Cerebellar nuclear complex (tissue), 1 donor: ENCODE measurements at places on chromosomes 5 and 9.

DNA sequence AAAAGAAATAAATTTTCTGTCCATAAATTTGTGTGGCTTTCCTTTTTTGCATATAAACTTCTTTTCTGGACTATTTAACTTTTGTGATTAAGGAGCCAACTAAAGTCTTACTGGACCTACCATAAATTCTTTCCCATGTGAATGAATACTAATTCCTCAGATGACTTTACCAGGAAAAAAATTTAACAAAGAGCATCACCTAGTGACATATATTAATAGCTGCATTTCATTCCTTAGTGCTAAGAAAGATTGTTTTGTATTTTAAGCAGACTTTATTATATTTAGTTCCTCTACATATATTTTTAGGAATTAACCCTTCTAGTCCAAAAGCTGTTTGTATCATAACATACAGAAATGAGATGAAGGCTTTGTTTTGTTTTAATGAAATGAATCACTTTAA is 64.4 kb downstream of the C9orf85 start:
- no peak for DNase-seq

DNA sequence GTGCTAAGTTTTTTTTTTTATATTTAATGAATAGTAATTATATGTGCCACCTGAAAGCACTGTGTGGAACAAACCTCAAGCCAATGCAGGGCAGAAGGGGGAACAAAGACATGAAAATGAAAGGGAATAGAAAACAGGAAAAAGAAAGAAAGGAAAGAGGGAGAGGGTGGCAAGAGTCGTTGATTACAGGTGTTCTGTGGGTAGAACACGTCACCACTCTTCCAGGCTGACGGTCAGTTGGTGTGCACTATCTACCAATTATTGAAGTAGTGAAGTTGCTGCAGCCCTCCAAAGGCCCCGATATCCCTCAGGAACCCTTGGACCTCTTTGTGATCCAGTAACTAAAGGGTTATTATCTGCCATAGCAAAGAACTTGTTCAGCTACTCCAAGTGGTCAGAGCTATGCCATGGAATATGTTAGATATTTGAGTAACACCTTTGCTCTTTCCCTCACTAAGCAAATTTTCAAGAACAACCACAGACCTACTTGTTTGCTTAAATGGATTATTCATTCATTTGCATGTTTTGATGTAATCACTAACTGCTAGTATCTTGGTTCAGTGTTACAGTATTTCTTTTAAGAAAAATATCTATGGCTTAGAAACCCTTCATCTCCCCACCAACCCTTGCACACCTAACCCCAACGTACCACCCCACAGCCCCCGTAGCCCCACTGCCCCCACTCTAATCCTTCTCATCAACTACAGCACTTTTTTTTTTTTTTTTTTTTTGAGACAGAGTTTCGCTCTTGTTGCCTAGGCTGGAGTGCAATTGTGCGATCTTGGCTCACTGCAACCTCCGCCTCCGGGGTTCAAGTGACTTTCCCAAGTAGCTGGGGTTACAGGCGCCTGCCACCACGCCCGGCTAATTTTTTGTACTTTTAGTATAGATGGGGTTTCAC is 31.3 kb downstream of the FYB1 start:
- no peak for DNase-seq

GRCh38 chr5:54463713-54464112 is 8.2 kb downstream of the HSPB3 start:
- no peak for DNase-seq

DNA sequence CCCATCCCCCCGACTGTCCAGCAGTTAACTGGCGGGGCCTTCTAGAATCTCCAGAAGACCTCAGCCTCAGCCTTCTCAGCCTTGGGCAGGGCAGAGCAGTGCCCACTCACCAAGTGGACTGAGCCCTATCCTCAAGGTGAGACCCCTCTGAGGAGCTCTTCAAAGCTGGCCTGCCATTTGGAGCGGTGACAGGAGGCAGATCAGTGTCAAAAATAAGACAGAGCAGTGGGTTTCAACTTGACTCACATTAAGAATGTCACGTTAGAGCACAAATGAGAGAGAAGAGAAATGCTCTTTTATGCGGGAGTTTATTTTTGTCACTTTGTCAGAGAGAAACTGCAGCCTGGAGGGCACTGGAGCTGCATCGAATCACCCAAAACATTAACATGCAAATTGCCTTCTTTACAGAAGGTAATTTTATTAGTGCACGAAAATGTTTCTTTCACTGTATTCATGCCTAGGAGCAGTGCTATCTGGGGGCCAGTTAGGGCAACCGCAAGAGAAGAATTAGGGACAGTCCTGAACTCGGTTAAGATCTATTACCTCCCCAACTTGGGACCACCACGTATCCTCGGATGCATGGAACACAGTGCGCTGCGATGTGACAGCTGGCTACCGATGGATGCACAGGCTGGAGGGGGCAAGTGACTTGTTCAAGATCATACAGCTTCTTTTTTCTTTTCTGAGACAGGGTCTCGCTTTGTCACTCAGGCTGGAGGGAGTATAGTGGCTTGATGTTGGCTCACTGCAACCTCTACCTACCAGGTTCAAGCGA is 188.5 kb downstream of the DAB2IP start:
- no peak for DNase-seq

- DNase-seq, result no peak
These were observed 266.9 kb downstream of the COX7C start for GRCh38 chr5:86884608-86885007.

- no peak for DNase-seq
These were observed 72.9 kb downstream of the COL27A1 start for GRCh38 chr9:114228016-114228808.

GRCh38 chr9:83434254-83434653 is 103.9 kb downstream of the FRMD3 start:
- DNase-seq, result no peak

DNA sequence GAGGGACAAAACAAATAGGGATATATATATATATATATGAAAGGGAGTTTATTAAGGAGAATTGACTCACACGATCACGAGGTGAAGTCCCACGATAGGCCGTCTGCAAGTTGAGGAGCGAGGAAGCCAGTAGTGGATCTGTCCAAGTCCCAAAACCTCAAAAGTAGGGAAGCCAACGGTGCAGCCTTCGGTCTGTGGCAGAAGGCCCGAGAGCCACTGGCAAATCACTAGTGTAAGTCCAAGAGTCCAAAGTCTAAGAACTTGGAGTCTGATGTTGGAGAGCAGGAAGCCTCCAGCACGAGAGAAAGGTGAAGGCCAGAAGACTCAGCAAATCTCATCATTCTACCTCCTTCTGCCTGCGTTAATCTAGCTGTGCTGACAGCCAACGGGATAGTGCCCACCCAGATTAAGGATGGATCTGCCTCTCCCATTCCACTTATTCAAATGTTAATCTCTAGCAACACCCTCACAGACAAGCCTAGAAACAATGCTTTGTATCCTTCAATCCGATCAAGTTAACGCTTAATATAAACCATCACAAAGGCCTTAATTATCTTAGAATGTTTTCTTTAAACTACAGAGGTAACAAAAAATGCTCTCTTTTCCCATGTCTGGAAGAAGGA is 23.8 kb upstream of the DAB2 start:
- DNase-seq, result no peak

- no peak for DNase-seq
These were observed 65.7 kb upstream of the ANKH start for GRCh38 chr5:14937254-14937653.
